ENCODE measurements at places on chromosomes 3 and 15. TPM values are rescaled to one million over a fixed set of nuclear protein-coding genes. Genes with fewer than 3 reads are reported as not detected.

SLC2A2 gene
- total RNA-seq = not detected

GRCh38 chr3:191528589-191528988, 67.6 kb downstream of the PYDC2 start:
- no peak for DNase-seq

DNA sequence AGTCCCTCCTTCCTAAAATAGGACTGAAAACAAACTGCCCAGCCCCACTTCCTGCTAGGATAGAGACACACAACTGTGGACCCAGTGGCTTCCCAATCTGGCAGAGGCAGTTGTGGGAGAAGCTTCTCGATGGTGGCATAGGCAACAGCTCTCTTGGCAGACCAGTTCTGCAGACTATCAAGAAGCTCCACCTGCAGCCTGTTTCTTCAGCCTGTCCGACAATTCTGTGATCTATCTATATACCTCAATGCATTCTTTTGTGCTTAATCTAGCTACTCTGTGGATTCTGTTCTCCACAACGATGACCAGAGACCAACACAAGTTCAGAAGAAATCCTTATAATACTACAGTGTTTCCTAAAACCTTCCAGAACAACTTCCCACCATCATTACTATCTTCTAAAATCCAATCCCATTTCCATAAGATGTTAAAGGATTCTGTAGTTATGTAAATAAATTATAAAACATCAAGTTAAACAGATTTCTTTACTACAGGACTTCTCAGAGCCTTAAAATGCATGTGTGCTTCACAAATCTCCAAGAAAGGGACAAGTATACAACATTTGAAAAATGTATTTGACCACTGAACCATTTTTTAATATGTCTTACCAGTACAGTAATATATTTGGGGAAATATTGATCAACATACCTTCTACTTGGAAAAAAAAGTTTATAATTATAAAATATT, 57.7 kb downstream of the IGF2BP2 start:
- peak; percentile 25 for DNase-seq

CYP11A1 gene
- total RNA-seq = 0.60 TPM

- no peak for DNase-seq
These were observed 692.9 kb downstream of the ZPLD1 start for GRCh38 chr3:103127737-103128136.

DNA sequence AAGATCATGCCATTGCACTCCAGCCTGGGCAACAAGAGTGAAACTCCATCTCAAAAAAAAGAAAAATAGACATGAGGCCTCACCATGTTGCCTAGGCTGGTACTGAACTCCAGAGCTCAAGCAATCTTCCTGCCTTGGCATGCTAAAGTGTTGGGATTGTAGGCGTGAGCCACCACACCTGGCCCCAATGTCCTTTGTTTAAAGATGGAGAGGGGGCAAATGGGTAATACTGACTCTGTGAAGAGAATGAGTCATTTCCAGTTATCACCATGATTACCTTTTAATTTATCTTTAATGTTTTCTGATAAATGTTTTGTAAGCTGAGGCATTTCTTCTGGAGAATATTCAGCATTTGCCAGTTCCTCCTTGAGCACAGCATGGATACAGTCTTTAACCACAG, 2.2 kb downstream of the DYNLT2B start:
- no peak for DNase-seq

- DNase-seq = no peak
These were observed 394.0 kb downstream of the FOXP1 start for GRCh38 chr3:71189480-71189879.

GRCh38 chr15:66698318-66698961, 3.6 kb upstream of the SMAD6 start:
- peak; percentile 82 for DNase-seq

- no peak for DNase-seq
These were observed 14.5 kb downstream of the C3orf20 start for GRCh38 chr3:14689247-14689980.

- peak; percentile 66 for DNase-seq
These were observed at the start of gene ZKSCAN7 for GRCh38 chr3:44554626-44555592. ZKSCAN7 (plus strand) TSS chr3:44555193; CDS start chr3:44557048, 1,855 bp downstream.

- DNase-seq = no peak
These were observed 244.7 kb upstream of the TBL1XR1 start for GRCh38 chr3:177441813-177442646.

ITPKA gene
- 29.5 TPM for total RNA-seq

- DNase-seq = no peak
These were observed 425.0 kb downstream of the TIGIT start for GRCh38 chr3:114718898-114719210.

Measured in mucosa of descending colon (tissue), 3 donors.